ENCODE measurements at places on chromosomes 1 and 21. TPM values are rescaled to one million over a fixed set of nuclear protein-coding genes. Genes with fewer than 3 reads are reported as not detected.
A peak's percentile ranks its signal among the peaks of the same experiment; 100 is the strongest.

The PRKAA2 gene
- total RNA-seq = 1.4 TPM

The CTSE gene
- not detected for total RNA-seq

The IGSF9 gene
- total RNA-seq = 0.11 TPM

The S100B gene
- total RNA-seq = 0.53 TPM

The OXCT2 gene
- not detected for total RNA-seq

GRCh38 chr1:117696561-117696960 lies 90.7 kb downstream of the TENT5C start:
- DNase-seq = no peak

GRCh38 chr1:205716371-205717132 lies 33.4 kb downstream of the NUCKS1 start:
- no peak for DNase-seq

DNA sequence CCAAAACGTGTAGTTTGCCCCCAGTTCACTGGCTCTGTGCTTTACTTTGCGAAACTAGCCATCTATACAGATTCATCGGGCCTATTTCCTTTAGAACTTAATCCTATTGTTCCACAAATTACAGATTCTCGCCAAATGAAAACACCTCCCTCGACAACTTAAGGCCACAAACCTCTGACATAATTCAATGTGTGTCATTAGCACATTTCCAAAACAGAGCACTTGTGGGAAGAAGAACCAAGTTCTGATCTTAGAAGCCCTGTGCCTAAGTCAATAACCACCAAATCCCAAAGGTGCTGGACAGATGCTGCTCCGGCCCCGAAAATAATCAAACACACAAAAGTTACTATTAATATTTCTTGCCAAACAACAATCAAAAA lies 93.9 kb downstream of the SLC45A1 start:
- no peak for DNase-seq

GRCh38 chr1:20158358-20159070 lies 19.4 kb downstream of the PLA2G2F start:
- no peak for DNase-seq

DNA sequence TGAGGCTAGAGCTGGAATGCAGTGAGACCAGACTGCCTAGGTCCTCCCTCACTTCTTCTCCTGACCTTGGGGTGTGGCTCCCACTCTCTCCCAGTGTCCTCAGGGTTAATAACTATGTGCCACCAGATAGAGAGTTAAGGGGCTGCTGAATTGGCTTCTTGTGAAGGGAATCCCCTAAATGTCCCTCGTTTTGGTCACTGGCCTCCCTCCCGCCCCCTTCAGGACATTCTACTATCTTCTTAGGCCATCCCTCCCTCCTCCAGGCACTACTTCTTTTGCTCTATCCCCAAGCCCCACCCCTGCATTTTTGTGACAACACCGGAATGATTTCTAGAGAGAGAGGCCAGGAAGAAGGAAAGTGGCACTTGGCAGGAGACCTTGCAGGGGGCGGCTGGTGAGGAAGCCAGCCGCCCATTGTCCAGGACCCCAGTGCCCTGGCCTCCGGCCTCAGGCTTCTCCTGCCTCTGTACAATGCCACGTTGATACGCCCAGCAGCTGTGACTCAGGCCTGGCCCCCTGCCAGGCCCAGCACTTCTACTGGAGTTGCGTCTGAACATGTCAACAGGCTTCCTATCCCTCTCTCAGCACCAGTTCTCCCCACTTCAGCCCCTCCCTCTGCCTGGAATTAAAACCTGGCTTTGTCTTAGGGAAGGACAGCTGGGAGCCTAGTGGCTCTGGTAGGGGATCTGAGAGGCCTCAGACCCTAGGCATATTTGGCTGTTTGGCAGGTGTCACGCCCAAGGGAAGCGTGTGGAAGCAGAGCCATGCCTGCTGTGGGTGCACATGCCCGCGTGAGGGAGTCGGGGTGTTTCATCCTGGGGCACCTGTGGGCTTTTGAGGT lies 9.1 kb downstream of the LMNA start:
- DNase-seq = peak; percentile 96

Data from ascending aorta (tissue), 2 donors.